Natural killer cell (primary cell): ENCODE measurements at places on chromosomes 16 and 17.

DNA sequence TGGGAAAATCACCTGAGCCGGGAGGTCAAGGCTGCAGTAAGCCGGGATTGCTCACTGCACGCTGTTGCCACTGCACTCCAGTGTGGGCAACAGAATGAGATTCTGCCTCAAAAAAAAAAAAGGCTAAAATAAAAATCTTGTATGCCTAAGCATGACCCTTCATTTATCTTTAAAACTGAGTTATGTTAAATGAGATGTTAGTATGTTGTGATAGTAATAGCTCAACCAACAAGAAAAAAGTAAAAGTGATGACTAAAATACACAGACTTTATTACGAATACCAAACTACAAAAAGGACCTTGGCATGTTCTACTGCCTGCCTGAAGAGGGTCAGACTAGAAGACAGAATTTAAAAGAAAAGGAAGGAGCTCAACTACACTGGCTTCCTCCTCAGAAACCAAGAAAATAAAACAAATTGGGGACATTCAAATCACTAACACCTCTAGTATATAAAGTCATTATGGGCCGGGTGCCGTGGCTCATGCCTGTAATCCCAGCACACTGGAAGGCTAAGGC, 4.4 kb downstream of the SMURF2 start:
- no peak for DNase-seq

- DNase-seq, result no peak
These were observed 12.3 kb downstream of the CACNG4 start for GRCh38 chr17:66976781-66977201.

DNA sequence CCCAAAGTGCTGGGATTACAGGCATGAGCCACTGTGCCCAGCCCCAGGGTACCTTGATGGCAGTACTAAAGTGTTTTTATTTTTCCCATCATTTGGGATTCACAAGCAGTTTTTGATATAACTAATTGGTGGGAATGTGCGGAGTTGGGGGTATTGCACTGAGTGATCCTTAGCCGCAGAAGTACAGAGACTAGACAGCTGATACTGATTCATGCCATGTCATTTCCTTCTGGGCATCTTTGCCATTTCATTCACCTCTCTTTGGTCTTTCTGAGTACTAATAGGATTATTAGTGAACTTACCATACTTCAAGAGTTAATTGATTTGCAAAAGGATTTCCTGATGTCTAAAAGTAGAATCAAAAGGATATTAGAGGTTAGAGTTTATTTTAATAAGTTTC, 9.7 kb downstream of the NMT1 start:
- no peak for DNase-seq

GRCh38 chr17:57735230-57735629, 9.9 kb downstream of the CCDC182 start:
- DNase-seq, result no peak

- no peak for DNase-seq
These were observed 417.1 kb downstream of the CA10 start for GRCh38 chr17:51741458-51741857.

DNA sequence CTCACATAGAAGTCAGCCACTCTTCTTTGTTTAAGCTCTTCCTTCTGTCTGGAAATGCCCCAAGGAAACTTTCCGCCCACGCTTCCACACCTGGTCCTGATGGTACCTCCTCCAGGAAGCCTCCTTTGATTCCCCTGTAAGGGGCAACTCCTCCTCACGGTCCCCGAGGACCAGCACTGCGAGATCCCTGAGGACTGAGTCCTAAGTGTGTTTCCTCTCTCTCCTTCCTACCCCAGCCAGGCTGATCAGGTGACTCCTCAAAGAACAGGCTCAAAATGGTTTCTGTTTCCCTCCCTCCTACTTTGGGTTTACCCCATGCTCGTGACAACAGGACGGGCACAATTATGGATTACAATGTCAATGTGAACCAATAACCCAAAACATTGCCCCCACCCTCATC, 63.0 kb upstream of the MED9 start:
- DNase-seq, result no peak

GRCh38 chr17:6752068-6752909, 3.6 kb upstream of the XAF1 start:
- DNase-seq, result no peak

GRCh38 chr17:82105882-82106687, 8.0 kb upstream of the FASN start:
- DNase-seq, result peak; percentile 75

GRCh38 chr16:76670125-76670857, 393.1 kb downstream of the CNTNAP4 start:
- no peak for DNase-seq

GRCh38 chr17:82909322-82909904, 69.6 kb upstream of the ZNF750 start:
- no peak for DNase-seq

DNA sequence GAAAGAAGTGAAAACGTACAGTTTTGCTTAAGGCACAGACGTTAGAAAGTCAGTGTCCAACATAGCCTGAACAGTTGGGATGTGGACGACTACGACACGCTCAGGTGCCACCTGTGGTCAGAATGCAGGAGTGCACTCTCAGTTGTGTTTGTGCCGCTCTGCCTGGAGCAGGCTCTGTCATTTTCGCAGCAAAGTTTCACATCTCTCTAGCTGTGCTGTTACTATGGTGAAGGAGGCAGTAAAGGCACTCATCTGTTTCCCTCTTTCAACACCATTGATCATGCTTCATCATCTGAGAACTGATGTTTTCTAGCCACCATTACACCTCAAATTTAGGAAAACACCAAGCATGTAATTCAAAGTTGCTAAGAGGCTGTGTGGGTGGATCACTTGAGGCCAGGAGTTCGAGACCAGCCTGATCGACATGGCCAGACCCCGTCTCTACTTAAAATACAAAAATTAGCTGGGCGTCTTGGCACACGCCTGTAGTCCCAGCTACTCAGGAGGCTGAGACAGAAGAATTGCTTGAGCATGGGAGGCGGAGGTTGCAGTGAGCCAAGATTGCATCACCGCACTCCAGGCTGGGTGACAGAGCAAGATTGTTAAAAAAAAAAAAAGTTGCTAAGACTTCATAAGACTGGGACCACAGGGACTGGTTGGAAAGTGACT, 44.9 kb upstream of the DNAJA2 start:
- DNase-seq, result peak; percentile 69

DNA sequence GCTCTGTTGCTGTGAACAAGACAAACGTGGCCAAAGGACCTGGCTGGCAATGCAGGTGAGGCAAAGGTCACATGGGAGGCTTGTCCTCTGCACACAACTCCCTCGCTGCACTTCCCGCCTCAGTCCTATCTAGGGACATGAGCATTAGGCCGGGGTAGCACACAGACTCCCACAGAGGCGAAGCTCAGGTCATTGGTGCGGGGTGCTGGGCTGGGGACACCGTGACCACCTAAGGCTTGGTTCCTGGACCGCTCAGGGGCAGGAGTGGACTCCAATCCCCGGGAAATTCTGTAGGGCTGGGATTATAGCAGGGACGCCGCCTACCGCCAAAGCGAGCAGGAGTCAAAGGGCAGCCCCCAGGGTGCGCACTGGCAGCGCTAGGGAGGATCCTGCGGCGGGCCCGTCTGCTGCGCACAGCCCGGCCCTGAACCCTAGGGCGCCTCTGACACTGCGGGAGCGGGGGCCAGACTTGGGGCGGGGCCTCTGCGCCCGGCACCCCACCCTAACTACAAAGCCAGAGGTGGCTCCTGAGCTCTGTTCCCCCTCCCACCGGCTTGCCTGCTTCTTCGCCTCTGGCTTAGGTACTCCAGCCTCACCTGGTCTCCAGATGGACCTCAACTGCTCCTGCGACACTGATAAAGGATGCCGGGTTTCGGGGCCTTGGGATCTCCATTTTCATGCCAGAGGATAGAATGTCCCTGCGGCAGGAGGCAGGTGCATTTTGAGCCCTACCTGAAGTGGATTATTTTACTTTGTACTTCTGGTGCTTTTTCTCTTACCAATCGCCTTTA, 3.9 kb upstream of the MT1B start:
- no peak for DNase-seq

DNA sequence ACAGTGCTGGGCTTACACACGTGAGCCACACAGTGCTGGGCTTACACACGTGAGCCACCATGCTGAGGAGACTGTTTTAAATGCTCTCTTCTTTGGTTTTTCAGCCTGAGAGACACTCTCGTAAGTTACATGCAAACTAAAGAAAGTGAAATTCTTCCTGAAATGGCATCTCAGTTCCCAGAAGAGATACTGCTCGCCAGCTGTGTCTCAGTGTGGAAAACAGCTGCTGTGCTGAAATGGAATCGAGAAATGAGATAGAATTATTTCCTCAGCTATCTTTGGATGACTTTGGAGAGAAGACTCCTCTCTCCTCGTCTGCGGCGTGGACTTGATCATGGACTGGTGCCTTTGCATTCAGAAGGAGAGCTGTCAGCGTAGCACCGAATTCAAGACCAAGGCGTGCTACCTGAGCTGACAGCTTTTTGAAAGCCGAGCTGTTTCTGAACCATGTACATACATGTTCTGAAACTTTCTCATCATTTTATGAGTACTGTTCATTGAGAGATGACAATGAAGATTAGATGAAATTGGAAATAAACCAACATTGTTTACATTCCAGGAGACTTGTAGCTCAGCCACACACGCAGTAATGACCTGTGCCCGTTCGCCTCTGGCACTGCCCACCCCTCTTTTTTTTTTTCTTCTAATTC, 21.6 kb upstream of the ENDOV start:
- no peak for DNase-seq

DNA sequence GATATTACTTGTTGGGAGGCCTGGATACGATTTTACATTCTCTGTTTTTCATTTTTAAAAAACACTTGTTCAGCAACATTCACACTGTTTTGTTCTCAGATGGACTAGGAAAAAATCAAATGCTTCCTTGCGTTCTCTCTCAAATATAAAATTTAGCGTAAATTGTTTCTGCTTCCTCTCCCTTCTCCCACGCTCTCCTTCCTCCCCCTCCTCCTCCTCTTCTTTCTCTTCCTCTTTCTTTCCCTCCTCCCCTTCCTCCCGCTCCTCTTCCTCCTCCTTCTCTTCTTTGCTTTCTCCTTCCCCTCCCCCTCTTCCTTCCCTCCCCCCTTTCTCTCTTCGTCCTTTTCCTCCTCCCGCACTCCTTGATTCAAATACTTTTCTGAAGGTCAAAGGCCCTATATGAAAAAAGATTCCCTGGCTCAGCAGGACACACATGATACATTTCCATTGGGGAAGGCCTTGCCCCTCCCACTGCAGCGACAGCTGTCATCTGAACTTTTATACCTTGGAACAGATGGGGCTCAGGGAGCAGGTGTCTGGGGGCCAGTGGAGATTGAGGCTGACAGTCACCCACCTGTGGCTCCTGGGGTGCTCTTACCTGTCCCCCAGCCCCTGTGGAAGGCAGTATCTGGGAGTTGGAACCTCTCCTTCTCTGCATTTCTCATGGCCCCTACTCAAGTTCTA, 99.4 kb upstream of the SDK2 start:
- no peak for DNase-seq

DNA sequence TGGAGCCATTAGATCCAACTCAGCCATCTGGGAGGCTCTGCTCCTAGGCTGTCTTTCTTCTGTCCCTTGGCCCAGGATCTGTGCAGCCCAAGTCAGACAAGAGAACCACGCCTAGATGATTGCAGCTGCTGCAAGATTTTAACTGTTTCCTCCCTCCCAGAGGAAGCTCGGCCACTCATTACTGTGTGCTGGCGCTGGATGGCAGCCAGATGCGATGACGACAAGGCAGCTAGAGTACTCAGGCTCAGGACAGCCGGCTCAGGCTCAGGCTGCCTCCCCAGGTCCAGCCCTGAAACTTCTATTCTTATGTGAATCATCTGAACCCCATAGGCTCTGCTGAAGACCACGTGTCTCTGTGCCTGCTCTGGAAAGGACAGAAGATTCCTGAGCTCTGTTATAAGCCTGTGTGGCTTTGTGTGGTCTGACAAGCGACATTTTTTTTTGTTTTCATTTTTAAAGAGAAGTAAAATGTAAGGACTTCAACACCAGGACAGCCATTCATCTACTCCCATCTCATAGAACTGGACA, 32.1 kb upstream of the FBXW10B start:
- peak; percentile 33 for DNase-seq

DNA sequence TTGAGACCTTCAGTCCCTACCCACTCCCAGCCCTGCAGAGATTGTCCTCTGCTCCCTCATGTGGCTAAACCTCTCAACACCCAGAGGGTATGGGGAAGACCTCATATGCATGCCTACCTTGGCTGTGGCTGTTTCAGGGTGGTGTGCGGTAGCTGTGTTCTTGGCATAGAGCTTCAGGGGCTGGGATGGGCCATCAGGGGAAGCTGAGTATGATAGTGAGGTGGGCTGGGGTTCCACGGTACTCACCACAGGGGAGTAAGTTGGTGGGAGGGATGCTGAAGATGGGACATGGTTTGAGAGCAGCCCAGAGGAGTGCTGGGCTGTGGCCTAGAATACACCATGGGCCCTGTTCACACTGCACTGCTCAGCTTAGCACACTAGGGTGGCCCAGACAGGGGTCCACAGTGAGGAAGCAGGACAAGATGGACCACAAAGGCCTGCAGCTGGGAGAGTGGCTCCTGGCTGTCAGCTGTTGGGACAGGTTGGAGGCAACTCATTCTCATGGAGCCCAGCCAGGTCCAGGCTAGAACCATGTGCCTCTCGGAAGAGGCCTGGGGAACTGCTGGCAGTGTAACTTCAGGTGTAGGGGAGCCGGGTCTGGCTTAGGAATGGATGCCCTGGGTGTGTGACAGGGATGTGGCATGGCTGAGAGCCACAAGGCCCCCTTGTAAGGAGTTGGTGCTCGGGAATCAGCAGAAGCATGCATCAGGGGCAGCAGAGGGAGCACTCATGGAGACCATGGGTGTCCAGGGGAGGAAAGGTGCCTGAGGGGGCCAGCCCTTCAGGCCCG, 3.1 kb downstream of the MFAP4 start:
- no peak for DNase-seq

DNA sequence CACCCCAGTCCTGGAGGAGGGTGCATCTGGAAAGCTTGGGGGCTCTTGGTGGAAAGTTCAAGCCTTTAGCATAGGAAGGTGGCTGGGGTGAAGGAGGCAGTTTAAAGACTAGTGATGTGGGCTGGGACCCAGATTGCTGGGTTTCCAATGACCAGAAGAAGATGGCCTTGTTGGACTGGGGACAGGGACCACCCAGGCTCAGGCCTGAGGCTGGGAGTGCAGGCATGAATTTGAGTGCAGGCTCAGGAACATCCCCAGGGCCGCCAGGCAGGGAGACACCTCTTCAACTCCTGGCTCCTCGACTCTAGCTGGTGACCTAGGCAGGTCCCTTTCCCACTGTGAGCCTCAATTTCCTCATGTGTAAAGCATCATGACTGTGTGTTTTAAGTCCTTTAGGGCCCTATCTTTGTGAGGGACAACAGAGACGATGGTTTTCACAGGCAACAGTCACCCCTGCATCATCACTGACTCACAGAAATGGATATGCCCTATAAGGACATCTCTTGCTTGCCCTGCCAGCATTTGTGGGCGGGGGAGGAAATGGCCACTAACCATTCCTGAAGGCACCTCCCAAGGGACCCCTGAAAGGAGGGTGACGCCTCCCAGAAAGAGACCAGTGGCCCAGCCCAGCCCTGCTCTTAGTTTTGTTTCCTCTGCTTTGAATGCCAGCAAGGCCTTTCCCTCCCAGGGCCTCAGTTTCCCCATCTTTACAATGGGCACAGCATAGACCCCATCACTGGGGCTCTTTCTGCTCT, 11.1 kb downstream of the NLRC5 start:
- DNase-seq, result peak; percentile 40

GRCh38 chr17:31721291-31722025, 137.6 kb downstream of the COPRS start:
- no peak for DNase-seq

- peak; percentile 71 for DNase-seq
These were observed 62.9 kb downstream of the IL21R start for GRCh38 chr16:27464626-27465482.
